Activated CD4-positive, alpha-beta memory T cell treated with anti-CD3 and anti-CD28 coated beads for 36 hours (primary cell): ENCODE measurements at places on chromosomes 2 and 18. TPM values are rescaled to one million over a fixed set of nuclear protein-coding genes. Genes with fewer than 3 reads are reported as not detected.
A peak's percentile ranks its signal among the peaks of the same experiment; 100 is the strongest.

DNA sequence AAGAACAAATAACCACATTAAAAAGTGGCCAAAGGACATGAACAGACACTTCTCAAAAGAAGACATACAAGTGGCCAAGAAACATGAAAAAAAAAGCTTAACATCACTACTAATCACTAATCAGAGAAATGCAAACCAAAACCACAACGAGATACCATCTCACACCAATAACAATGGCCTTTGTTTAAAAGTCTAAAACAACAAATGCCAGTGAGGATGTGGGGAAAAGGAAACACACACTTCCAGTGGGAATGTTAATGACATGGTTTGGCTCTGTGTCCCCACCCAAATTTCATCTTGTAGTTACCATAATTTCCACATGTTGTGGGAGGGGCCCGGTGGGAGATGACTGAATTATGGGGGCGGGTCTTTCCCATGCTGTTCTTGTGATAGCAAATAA is 147.1 kb downstream of the GALNT1 start:
- no peak overlapping the region for H3K4me3 ChIP-seq
- H3K27ac ChIP-seq: no peak overlapping the region
- H3K36me3 ChIP-seq: no peaks in the 10 kb centered on the region

ANO7 gene
- 2.1 TPM for total RNA-seq

GRCh38 chr18:31657823-31658669 is 26.3 kb downstream of the B4GALT6 start:
- no peak overlapping the region for H3K4me3 ChIP-seq
- H3K36me3 ChIP-seq: peaks cover 1% of the 10 kb centered on the region
- peak; percentile 74 for DNase-seq
- peak overlapping the region; percentile 60 for H3K27ac ChIP-seq

CFC1 gene
- total RNA-seq: not detected

LIMS1 gene
- 102 TPM for total RNA-seq

DNA sequence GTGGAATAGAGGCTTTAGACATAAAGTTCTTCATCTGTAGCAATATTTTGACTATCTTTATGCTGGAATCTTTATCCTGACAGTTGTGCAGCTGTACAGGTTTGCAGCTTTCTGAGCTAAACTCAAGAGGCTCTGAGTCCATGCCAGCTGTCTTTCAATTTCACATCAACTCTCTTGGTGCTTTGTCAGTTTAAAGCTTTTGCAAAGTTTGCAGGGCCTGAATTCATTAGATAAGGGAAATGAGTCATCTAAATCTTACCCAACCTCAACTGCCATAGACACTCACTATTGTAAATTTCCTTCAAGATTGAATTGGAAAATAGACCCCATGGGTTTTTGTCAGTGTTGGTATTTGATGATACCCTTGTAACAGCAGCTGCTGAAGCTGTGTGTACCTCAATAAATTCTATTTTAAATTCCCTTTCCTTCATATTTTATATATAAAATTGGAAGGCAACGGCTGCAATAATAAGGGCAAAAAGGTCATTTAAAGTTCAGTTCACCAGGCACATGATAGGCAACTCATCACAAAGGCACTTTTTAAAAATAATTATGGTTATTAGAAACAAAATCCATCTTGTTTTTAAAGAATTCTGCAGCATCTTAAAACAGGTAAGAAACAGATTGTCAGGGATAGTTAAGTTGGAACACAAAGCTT is 169.9 kb upstream of the SLC39A10 start:
- peaks cover 22% of the 10 kb centered on the region for H3K4me1 ChIP-seq
- no peaks in the 10 kb centered on the region for H3K27me3 ChIP-seq
- H3K27ac ChIP-seq: peak overlapping the region; percentile 57
- no peak for DNase-seq

GRCh38 chr2:71685941-71686611 is 232.7 kb downstream of the DYSF start:
- DNase-seq: no peak
- no peak overlapping the region for H3K27ac ChIP-seq
- no peaks in the 10 kb centered on the region for H3K36me3 ChIP-seq
- no peak overlapping the region for H3K4me3 ChIP-seq

DNA sequence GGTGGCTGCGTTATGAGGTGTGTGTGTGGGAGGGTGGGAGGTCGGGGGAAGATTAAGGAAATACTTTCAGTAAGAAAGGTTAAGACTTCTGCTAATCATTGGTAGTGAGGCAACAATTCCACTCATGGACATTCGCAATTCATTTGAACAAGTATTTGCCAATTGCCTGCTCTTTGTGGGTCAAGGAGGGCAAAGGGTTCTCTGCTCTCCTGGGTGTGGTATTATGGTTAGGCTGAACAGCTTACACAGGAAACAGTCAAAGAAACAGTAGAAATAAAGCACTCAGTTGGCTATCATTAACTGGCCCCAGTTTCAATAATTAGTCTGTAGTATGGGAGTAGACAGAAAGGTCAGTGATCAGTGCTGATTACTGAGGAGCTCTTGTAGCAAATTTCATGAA is 357.0 kb upstream of the FANCL start:
- H3K27ac ChIP-seq: no peak overlapping the region
- no peak overlapping the region for H3K4me3 ChIP-seq
- peaks cover 2% of the 10 kb centered on the region for H3K27me3 ChIP-seq
- H3K4me1 ChIP-seq: no peaks in the 10 kb centered on the region

DOK6 gene
- not detected for total RNA-seq

CFAP65 gene
- total RNA-seq: not detected

DNA sequence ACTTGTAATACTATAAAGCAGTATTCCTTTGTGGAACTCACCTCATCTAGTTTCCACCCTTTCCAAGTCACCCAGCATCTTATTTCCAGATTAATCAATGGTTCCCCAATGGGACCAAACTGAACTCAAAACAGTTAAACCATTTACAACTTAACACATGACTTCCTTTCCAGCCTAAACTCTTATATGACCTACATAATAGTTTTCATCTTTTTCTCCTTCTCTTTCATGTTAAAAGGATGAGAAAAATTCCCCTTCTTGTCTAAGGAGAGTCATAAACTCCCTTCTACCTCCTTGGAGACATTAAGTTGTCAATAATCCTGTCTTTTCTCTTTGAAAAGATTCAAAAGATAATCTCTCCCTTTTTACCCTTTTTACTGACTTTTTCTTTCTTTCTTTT is 6.7 kb downstream of the PPP3R1 start:
- H3K27me3 ChIP-seq: no peaks in the 10 kb centered on the region
- H3K27ac ChIP-seq: no peak overlapping the region
- no peak overlapping the region for H3K4me3 ChIP-seq
- H3K36me3 ChIP-seq: peaks cover 9% of the 10 kb centered on the region
- H3K4me1 ChIP-seq: peaks cover 23% of the 10 kb centered on the region

- H3K4me3 ChIP-seq: no peak overlapping the region
- H3K4me1 ChIP-seq: no peaks in the 10 kb centered on the region
- no peak for DNase-seq
- H3K27ac ChIP-seq: no peak overlapping the region
- H3K36me3 ChIP-seq: no peaks in the 10 kb centered on the region
Observed at GRCh38 chr2:30029804-30030203, 108.4 kb upstream of the ALK start.

DNA sequence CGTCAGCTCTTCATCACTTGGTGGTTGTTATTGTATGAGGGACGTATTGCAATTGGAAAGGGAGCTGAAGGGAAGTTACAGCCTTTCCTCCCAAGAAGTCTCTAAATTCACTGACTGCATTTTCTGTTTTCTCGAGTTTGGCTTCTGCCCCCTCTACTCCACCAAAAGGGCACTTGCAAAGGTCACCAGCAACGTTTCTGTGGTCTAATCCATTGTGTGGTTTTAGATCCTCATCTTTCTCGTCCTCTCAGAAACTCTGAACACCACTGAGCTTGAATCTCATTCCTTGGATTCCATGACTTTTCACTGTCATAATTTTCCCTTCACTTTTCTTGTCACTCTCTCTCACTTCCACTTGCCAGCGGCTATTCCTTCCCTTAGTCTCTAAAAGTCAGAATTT is 308.0 kb downstream of the AFF3 start:
- H3K4me1 ChIP-seq: no peaks in the 10 kb centered on the region
- no peak overlapping the region for H3K27ac ChIP-seq
- no peaks in the 10 kb centered on the region for H3K36me3 ChIP-seq
- no peak overlapping the region for H3K4me3 ChIP-seq
- DNase-seq: no peak

- H3K27me3 ChIP-seq: no peaks in the 10 kb centered on the region
- peaks cover 13% of the 10 kb centered on the region for H3K4me1 ChIP-seq
- no peak overlapping the region for H3K4me3 ChIP-seq
- H3K27ac ChIP-seq: peak overlapping the region; percentile 57
- peak; percentile 46 for DNase-seq
- H3K36me3 ChIP-seq: no peaks in the 10 kb centered on the region
Observed at GRCh38 chr2:169683054-169683424, 11.2 kb downstream of the CFAP210 start.

NEURL3 gene
- 0.87 TPM for total RNA-seq

- no peak overlapping the region for H3K4me3 ChIP-seq
- no peaks in the 10 kb centered on the region for H3K4me1 ChIP-seq
- DNase-seq: peak; percentile 9
- no peaks in the 10 kb centered on the region for H3K36me3 ChIP-seq
- H3K27ac ChIP-seq: no peak overlapping the region
Observed at GRCh38 chr2:235567842-235568241, 74.0 kb downstream of the AGAP1 start.

UGT1A1 gene
- total RNA-seq: not detected

- no peaks in the 10 kb centered on the region for H3K27me3 ChIP-seq
- H3K36me3 ChIP-seq: no peaks in the 10 kb centered on the region
- H3K27ac ChIP-seq: no peak overlapping the region
- DNase-seq: no peak
- no peak overlapping the region for H3K4me3 ChIP-seq
Observed at GRCh38 chr2:119922699-119923098, 90.2 kb upstream of the EPB41L5 start.

DNA sequence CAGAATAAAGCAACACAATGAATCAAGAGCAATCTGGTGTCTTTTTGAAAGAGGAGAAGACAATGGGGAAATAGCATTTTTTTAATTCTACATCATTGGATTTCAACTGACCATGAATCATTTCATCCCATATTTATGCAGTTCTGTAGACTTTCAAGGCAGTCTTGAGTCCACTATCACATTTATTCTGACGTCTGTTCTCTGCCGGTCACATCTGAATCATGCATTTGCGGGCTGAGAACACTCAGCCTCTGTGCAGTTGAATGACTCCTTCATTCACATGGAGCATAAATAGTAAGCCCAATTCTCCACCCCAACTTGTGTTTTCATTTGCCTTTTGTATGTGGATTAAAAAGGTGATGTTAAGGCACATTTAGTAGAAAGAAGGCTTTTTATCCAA is 128.2 kb downstream of the AKAIN1 start:
- no peaks in the 10 kb centered on the region for H3K27me3 ChIP-seq
- H3K4me3 ChIP-seq: no peak overlapping the region

KCNF1 gene
- not detected for total RNA-seq

DNA sequence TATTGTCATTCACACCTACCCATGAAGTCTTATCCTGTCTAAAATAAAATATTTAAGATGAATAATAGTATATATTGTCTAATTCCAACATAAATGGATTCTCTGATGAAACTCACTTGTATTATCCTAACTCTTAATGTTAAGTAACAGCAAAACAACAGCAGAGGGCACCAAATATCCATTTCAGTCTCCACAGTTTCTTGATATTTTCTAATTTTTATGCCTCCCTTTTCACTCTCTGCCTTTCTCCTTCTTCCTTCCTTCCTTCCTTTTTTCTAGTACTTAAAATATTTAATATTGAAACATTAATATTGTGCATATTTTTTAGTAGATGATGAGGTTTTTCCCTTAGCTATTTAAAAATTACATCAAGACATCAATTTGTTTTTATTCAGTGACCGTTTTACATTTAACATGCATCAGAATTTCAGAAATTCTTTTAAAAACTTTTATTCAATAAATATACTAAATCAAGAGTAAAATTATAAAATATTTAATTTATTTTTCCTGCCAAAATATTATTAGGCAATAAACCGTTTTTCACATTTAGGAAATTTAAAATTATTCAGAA is 97.6 kb downstream of the WDR7 start:
- H3K4me1 ChIP-seq: peaks cover 26% of the 10 kb centered on the region
- H3K4me3 ChIP-seq: no peak overlapping the region
- H3K27me3 ChIP-seq: no peaks in the 10 kb centered on the region
- H3K27ac ChIP-seq: no peak overlapping the region
- no peaks in the 10 kb centered on the region for H3K36me3 ChIP-seq

KLHL41 gene
- not detected for total RNA-seq

DNA sequence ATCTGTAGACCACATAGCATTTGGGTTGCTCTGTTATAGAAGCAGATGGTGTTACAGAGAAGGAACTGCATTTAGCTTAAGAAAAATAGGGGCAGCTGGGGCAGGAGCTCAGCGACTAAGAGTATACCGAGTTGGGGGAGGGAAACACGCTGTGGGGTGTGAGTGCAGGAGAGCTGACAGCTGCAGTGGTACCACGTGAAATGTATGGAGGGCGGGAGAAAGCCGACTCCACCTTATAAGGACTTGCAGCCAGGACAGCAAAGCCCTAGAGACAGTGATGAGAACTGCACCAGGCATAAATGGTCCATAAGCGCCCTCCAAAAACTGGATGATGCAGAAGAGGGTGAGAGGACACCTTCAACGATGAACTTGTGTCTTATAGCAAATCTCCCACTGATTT is 237.6 kb downstream of the PRKCE start:
- H3K36me3 ChIP-seq: no peaks in the 10 kb centered on the region
- H3K4me1 ChIP-seq: peaks cover 17% of the 10 kb centered on the region
- no peaks in the 10 kb centered on the region for H3K27me3 ChIP-seq
- H3K27ac ChIP-seq: no peak overlapping the region

- no peaks in the 10 kb centered on the region for H3K36me3 ChIP-seq
- no peaks in the 10 kb centered on the region for H3K4me1 ChIP-seq
- no peak overlapping the region for H3K4me3 ChIP-seq
- no peak for DNase-seq
Observed at GRCh38 chr2:216308576-216308975, 63.7 kb downstream of the MARCHF4 start.

IL36RN gene
- not detected for total RNA-seq
